CD14-positive monocyte (primary cell): ENCODE measurements at places on chromosomes 7 and 10.

- H3K4me3 ChIP-seq = no peak overlapping the region
- no peaks in the 10 kb centered on the region for H3K36me3 ChIP-seq
- H3K27ac ChIP-seq = no peak overlapping the region
- no peak for DNase-seq
- H3K4me1 ChIP-seq = no peaks in the 10 kb centered on the region
Measured at GRCh38 chr10:132802694-132803320, 16.9 kb upstream of the NKX6-2 start.

GRCh38 chr7:45622058-45622457, 47.9 kb downstream of the ADCY1 start:
- H3K27me3 ChIP-seq = no peaks in the 10 kb centered on the region
- no peaks in the 10 kb centered on the region for H3K4me1 ChIP-seq
- no peak for DNase-seq
- no peak overlapping the region for H3K27ac ChIP-seq

DNA sequence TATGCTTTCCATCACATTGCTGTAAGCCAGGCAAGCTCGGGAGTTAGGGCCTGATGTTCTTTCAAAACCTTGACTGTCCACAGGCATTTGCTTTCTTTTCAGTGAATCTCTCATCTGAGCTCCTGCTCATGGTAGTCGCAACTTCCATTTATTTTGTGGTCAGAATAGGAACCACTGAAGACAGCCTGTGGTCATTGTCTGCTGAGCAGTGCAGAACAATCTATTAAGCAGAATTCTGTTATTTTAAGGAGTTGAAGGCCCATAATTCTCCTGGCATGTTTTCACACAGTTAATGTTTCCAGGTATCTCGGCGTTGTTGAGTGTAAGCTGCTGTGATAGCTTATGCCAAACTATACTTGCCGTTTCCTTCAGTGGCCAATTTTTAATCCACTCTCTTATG, 491.1 kb upstream of the AKR1E2 start:
- no peaks in the 10 kb centered on the region for H3K27me3 ChIP-seq
- no peaks in the 10 kb centered on the region for H3K4me1 ChIP-seq
- DNase-seq = no peak
- no peak overlapping the region for H3K4me3 ChIP-seq

- H3K4me3 ChIP-seq = no peak overlapping the region
- no peaks in the 10 kb centered on the region for H3K36me3 ChIP-seq
- no peaks in the 10 kb centered on the region for H3K4me1 ChIP-seq
- H3K27ac ChIP-seq = no peak overlapping the region
- H3K27me3 ChIP-seq = peaks cover 10% of the 10 kb centered on the region
Measured at GRCh38 chr10:10794791-10795191, 222.9 kb upstream of the CELF2 start.

- no peak for DNase-seq
- peaks cover 5% of the 10 kb centered on the region for H3K4me1 ChIP-seq
- no peaks in the 10 kb centered on the region for H3K27me3 ChIP-seq
- no peaks in the 10 kb centered on the region for H3K36me3 ChIP-seq
Measured at GRCh38 chr10:96319754-96320474, 15.7 kb downstream of the DNTT start.
